ENCODE measurements at places on chromosomes 2 and 18.

DNA sequence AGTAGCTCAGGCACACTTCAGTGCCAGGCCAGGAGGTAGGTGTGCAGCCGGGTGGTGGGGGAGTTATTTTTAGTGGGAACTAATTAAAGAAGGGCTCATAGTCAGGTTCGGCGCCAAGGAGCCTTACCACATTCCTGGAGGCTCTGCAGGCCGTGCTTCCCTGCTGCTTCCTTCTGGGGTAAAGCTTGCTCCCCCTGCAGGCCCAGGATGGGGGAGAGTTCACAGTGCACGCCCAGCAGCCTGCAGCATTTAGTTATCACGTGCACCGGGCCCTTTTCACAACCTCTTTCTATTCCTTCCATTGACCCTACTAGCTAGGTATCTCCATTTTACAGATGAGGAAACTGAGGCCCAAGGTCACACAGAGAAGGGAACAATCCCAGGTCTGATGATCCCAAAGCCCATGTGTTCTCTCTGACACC lies 2.5 kb downstream of the KCNF1 start:
- peak; percentile 18 for DNase-seq

GRCh38 chr2:187165936-187166610 lies 282.0 kb downstream of the CALCRL start:
- no peak for DNase-seq

- DNase-seq: no peak
These were observed 74.5 kb downstream of the RTP5 start for GRCh38 chr2:241943961-241944575.

- no peak for DNase-seq
These were observed 182.8 kb downstream of the SH3RF3 start for GRCh38 chr2:109311771-109312170.

DNA sequence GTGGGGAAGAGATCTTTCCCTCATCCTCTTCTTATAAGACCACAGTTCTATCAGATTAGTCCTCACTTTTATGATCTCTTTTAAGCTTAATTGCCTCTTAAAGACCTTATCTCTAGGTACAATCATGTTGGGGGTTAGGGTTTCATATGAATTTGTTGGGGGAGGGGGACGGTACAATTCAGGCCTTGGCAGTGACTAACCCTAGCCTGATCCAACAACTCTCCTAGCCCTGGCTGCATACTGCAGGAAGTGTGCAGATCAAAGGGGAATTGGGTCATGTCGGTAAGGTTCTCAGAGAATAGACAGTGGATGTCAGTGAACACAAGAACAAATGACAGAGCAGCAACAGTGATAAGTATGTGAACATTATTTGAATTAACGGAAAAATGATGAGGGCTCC lies 16.4 kb downstream of the CAPN13 start:
- DNase-seq: no peak

DNA sequence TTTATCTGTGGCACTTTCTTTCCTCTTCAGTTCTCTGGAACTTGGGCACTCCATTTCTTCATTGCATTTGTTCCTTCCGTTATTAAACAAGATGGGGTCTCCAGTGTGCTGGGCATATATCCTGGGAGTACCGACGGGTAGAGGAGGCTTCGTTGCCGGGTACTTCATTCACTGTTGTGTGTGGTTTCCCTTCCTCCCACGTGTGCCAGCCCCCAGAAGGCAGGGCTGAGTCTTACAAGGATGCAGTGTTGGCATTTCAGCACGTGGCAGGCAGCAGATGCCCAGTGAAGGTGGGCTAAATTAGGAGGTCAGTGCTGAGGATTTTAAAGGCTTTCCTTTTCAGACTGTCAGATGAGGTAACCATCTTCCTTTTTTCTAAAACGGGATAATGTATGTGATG lies 58.6 kb downstream of the MGAT5 start:
- no peak for DNase-seq

- peak; percentile 75 for DNase-seq
These were observed 71.7 kb downstream of the NCAPH start for GRCh38 chr2:96407041-96407918.

All from stimulated activated CD4-positive, alpha-beta T cell treated with anti-CD3 and anti-CD28 coated beads, Interleukin-15, amount 100 ng/mL, for 24 hours (primary cell).